GM04504 (cell line): ENCODE measurements at places on chromosomes 1 and 21.

- no peak for DNase-seq
These were observed 9.3 kb downstream of the TCP10L start for GRCh38 chr21:32576011-32576410.

DNA sequence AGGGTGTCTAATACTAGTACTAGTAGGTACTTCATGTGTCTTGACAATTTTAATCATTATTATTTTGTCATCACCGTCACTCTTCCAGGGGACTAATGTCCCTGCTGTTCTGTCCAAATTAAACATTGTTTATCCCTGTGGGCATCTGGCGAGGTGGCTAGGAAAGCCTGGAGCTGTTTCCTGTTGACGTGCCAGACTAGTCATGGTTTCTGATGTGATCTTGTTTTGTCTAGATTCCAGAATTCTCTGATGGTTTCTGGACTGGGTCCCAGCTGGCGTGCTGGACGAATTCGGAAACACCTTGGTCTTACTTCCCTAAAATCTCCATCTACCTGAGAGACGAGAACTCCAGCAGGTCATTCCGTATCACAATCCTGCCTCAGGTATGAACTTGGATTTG lies 66.1 kb upstream of the FAM3B start:
- no peak for DNase-seq

GRCh38 chr1:17013491-17014320 lies 2.0 kb upstream of the ATP13A2 start:
- no peak for DNase-seq

DNA sequence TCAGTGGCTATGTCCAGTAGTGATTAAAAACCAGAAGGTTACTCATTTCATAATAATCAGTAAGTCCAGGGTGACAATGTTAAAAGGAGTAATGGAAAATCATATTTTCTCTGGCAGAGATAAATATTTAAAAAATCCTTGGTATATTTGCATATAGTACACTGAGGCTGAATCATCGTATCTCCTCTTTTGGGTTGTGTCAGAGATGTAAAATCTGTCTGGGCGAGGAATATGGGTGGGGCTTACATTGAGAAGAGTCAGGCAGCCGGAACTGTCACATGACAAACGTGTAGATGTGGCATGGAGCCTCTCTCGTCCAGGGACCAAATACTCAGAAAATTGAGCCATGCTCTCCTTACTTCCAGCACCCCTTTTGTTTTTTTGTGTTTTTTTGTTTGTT lies 120.9 kb downstream of the FMN2 start:
- no peak for DNase-seq

DNA sequence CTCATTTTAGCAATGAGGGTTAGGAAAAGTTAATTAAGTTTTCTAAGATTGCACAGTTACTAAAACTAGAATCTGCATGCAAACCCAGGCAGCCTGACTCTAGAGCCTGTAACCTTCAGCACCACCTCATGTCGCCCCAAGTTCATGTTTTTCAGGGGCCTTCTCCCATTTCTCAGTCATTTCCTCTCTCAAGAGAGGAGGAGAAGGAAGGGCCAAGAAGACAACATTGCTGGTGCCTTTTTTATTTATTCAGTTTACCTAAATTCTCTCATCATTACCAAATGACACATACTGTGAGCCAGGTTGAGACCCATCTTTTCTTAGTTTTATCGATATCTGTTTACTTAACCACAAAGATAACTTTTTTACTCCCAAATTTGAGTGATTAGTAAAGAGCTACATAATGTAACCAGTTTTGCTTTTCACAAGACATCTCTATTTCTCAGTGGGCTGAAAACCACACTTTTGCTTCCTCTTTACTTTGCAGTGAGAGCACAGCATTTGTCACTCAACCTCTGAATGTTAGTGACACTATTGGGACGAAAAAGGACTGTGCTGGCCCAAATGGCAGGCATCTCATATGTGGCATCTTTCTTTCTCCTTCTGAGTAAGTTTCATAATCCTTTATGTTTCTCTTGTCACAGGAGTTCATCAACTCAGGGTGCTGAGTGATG lies at the start of gene CD101:
Gene CD101 (plus strand): TSS at position 507 of the 674 bp plus-strand sequence. CDS start 58 bp downstream, at position 565.
- no peak for DNase-seq

GRCh38 chr1:204971517-204972336 lies 71.3 kb upstream of the CNTN2 start:
- DNase-seq: peak; percentile 48

DNA sequence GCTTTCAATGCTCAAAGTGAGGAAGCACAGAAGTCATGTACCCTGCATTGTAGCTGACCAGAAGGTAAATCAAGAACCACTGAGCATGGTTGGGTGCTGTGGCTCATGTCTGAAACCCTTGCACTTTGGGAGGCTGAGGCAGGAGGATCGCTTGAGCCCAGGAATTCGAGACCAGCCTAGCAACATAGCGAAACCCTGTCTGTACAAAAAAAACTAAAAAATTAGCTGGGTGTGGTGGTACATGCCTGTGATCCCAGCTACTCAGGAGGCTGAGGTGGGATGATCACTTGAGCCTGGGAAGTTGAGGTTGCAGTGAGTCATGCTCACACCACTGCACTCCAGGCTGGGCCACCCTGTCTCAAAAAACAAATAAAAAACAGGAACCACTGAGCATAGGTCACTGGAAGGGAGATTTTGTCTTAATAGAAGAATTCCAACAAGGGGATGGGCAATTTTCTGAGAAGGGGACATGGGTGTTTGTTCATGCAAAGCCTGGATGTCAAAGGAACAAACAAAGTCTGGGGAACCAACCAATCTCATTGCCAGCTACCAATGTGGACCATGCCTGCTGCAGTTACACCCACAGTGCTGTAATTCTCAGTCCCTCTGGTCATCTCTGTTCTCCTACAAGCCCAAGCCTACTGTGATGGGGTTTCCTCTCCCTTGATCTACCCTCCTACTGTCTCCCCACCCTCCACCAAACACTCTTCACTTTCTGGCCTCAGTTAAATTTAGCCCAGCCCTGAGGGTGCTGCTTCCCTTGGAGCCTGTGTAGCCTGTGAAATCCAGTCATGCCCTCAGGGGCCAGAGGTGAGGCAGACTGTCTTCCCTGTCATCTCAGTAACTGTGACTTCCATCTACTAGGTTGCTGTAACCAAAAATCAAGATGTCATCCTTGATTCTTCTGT lies 47.9 kb downstream of the ELF3 start:
- DNase-seq: no peak

- no peak for DNase-seq
These were observed 31.2 kb upstream of the MORC3 start for GRCh38 chr21:36288651-36289243.

- DNase-seq: no peak
These were observed 18.3 kb upstream of the SPRR5 start for GRCh38 chr1:152928671-152929070.

- peak; percentile 55 for DNase-seq
These were observed 85.9 kb upstream of the ADAM30 start for GRCh38 chr1:119981986-119982815.

GRCh38 chr1:233993651-233994050 lies 89.2 kb downstream of the SLC35F3 start:
- no peak for DNase-seq

DNA sequence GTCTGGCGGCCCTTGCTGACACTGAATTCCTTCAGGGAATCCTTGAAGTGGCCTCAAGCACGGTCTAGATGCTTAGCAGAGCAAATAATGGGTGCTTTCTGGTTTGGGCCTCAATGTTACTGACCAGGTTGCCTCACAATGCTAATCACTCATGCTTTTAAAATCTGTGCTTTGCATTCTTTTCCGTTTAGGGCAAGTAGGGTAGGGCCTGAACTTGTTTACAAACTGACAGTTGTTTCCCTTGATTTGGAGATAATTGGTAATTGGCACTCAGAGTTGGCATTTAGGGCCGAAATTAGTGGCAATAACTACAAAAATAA lies 1.4 kb downstream of the VPS13D start:
- no peak for DNase-seq

DNA sequence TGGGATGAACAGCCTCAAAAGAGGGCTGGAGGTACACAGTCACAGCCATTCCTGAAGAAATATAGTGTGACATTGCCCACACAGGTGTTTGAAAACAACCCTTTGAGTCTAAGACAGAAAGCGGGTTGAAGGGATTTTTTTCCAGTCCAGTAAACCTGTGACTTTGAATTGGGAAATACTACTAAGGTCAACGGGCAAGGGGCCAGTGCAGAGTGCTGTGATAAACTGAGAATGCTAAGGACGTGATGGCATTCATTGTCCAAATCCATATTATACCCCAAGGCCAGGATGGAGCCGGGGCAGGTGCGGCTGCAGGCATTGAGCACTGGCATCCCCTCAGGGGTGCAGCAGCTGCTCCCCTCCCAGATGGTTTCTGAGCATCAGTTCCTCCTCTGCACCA lies 36.6 kb downstream of the KIAA0040 start:
- DNase-seq: no peak

GRCh38 chr1:109046671-109047070 lies 4.8 kb upstream of the WDR47 start:
- no peak for DNase-seq

DNA sequence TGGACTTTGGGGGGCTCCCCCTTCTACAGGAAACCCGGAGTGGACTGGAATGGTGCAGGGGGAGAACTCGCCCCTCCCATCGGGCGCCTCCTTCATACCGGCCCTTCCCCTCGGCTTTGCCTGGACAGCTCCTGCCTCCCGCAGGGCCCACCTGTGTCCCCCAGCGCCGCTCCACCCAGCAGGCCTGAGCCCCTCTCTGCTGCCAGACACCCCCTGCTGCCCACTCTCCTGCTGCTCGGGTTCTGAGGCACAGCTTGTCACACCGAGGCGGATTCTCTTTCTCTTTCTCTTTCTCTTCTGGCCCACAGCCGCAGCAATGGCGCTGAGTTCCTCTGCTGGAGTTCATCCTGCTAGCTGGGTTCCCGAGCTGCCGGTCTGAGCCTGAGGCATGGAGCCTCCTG lies at the start of gene TNFRSF14:
Gene TNFRSF14 (plus strand): TSS at position 95 of the 401 bp plus-strand sequence. CDS start 294 bp downstream, at position 389.
- DNase-seq: peak; percentile 34

DNA sequence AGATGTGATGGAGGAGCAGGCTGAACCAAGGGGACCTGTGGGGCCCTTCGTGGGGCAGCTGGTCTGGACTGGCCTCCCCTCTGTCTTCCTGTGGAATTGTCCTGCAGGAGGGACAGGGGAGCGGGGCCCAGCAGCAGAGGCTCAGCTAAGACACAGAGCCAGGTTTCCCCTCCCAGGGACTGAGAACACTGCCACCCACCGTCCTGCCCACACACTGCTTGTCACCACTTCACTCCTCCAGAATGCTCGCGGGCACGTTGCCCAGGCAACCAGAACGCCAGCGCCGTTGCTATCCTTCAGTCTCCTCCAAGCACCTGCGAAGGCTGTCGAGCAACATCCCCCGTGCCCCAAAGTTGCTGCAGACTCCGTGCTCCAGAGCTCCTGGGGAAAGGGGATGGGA lies 46.4 kb downstream of the AJAP1 start:
- DNase-seq: no peak

DNA sequence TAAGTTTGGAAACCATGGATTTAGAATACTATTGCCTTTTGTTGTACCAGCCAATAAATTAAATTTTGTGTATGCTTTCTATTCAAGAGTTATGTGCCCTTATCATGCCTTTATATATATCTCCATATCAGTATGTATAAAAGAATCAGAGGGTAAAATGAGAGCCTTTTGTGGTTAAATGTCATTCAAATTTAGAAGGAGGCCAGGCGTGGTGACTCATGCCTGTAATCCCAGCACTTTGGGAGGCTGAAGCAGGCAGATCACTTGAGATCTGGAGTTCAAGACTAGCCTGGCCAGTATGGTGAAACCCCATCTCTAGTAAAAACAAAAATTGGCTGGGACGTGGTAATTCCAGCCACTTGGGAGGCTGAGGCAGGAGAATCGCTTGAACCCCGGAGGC lies 88.9 kb downstream of the XPR1 start:
- DNase-seq: no peak

GRCh38 chr1:36257375-36257767 lies 33.1 kb downstream of the THRAP3 start:
- DNase-seq: no peak

DNA sequence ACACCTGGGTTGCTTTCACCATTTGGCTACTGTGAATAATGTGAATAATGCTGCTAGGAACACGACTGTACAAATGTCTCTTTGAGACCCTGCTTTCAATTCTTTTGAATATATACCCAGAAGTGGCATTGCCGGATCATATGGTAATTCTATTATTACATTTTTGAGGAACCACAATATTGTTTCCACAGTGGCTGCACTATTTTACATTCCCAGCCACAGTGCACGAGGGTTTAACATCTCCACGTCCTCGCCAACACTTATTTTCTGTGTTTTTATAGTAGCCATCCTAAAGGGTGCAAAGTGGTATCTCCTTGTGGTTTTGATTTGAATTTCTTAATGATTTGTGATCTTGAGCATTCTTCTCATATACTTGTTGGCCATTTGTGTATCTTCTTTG lies 15.7 kb downstream of the FHAD1 start:
- DNase-seq: no peak

- no peak for DNase-seq
These were observed 560.1 kb downstream of the OMA1 start for GRCh38 chr1:57986432-57986831.

GRCh38 chr1:41874903-41875411 lies 43.8 kb downstream of the HIVEP3 start:
- no peak for DNase-seq

DNA sequence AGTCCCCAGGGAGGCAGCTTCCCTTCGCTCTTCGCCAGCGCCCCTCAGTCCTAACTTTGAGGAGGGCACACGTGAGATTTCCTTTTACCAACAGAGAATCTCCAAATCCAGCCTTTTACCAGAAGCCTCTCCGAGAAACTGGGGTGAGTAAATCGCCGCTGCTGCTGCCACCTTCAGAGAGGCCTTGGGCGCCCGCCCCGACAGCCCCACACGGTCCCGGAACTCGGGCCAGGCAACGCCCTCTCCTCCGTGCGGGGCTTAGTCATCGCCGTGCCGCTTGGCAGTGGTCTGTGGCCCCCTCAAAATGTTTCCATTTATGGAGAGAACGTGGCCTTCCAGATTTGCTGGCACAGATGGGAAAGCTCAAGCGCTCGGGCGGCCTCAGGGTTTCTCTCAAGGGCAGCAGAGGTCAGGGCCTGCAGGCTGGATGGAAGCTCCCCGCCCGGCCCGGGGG lies 41.4 kb upstream of the COL6A2 start:
- DNase-seq: peak; percentile 86

DNA sequence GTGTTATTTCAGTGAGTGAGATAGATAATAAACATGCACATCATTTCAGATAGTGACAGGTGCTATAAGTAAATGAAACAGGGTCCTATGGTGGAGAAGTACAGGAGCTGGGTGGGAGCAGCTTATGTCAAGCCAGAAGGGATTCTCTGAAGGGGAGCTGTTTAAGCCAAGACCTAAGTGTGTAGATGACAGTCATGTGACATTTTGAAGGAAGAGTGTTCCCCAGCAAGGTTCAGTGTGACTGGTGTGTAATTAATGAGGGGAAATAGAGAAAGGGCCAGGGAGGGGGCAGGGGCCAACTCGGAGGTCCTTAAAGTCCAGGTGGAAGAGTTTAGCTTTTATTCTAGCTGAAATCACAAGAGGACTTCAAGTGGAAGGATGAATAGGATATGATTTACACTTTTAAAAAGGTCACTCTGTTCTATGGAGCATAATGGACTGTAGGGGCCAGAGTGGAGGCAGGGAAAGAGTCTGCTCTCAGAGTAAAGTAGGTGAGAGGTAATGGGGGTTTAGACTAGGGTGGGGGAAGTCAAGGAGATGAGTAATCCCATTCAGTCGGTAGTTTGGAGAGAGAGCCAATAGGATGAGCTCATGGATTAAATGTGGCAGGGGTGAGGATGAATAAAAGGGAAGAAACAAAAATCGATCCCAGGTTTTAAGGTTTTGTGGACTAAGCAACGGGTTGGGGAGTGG lies 243.1 kb downstream of the CACNA1E start:
- DNase-seq: no peak

GRCh38 chr1:19397217-19397945 lies 85.3 kb downstream of the SLC66A1 start:
- no peak for DNase-seq

GRCh38 chr1:90274376-90274775 lies 279.5 kb downstream of the ZNF326 start:
- DNase-seq: no peak

GRCh38 chr1:200353232-200353631 lies 56.6 kb downstream of the ZNF281 start:
- DNase-seq: no peak
